COR-L47 (cell line): ENCODE measurements at places on chromosomes 6 and 20.

DNA sequence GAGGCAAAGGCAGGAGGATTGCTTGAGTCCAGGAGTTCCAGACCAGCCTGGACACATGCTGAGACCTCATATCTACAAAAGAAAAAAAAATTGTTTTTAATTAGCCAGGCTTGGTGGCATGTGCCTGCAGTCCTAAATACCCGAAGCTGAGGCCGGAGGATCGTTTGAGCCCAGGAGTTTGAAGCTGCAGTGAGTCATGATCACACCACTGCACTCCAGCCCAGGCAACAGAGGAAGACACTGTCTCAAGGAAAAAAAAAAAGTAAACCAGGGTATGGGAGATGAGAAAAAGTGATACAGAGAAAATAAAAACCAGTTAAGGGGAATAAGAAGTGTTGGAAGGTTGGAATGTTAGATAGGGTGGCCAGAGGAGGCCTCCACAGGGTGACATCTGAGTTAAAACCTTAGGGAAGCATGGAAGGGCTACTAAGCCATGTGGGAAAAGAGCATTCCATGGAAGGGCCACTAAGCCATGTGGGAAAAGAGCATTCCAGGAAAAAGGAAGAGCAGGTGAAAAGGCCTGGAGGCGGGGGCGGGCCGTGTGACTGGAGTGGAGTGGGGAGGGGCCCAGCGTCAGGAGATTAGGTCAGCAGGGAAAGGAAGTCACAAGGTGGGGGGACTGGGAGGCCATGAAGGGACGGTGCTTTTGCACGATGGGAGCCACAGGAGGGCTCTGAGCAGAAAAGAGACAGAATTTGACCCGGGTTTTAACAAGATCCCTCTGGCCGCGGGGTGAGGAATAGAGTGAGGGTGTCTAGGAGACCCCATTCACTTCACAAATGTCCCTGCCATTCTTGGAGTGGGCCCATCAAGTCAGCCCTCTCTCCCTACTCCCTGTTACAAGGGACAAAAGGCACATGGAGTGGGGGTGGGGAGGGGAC is 18.3 kb downstream of the CPNE5 start:
- no peak for DNase-seq

- DNase-seq = no peak
Observed at GRCh38 chr6:170089963-170090362, 200.9 kb downstream of the DLL1 start.

DNA sequence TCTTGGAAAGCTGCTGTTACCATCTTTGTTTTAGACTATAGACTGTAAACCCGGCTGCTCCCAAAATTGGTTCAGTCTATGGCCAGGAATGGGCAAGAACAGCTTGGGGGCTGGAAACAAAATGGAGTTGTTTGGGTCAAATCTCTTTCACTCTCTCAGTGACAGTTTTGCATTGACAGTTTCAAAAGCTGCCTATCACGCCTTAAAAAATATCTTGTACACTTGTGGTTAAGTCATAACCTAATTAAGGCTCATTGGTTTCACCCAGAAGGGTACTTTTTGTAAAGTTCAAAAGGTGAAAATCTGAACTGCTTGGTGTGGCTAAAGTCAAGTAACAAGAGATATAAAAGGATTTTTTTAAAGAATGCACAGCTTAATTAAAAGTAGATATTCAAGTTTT is 76.1 kb upstream of the PRL start:
- DNase-seq = no peak

DNA sequence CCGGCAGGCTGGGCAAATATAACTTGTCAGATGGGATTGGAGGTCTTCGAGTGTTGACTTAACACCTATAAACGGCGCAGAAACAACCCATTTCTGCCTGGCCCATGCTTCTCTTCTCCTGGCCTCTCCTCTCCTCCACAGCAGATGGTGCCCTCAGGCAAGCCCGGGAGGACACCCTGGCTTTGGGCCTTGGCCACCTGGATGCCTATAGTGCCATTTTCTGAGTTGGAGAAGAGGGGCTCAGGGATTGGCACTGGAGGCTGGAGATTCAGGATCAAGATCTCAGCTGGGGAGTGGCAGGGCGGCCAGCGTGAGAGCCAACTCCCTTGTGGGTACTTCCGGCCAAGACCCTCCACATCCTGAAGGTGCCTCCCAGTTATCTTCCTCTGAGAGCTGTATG is 211.9 kb upstream of the PMEPA1 start:
- DNase-seq = no peak

DNA sequence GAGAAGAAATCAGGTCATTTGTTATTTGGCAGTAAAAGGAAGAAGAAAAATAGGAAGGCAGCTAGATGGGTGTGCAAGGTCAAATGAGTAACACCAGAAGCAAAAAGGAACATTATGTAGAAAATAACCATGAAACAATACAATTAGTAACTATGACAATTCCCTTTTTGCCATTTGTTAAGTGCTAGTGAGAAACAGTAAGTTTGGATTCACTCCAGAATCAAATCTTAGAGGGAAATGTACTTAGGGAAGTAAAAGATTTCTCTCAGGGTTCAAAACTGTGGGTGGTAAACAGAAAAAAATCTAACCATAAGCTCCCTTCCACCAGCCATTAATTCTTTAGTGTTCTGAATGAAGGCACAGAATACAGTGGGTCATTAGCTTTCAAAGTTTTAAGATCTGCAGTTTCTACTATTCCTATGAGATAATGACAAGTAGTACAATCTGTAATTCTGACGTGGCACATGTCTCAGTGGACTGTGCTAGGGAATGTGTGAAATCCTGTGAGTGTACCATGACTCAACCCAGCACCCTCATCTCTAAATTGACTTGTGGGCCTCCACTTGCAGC is 17.1 kb downstream of the REPS1 start:
- no peak for DNase-seq

DNA sequence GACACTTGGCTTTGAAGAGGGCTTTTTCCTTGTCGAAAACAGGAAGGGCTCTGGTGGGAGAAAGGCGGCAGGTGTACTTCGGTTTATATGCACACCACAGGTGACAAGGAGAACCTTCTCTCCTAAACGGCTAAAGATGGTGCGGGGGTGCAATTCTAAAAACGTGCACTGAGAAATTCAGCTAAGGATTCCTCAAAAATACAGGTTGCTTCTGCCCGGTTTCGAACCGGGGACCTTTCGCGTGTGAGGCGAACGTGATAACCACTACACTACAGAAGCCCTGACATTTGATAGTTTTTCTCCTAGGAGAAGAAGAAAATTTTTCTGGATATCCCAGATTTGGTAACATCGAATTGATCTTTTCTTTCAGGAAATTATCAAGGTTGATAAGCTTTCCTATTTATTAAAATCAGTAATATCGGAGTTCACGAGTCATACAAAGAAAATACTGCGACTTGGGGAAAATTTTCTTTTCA is 32.0 kb downstream of the POM121L2 start:
- DNase-seq = no peak

DNA sequence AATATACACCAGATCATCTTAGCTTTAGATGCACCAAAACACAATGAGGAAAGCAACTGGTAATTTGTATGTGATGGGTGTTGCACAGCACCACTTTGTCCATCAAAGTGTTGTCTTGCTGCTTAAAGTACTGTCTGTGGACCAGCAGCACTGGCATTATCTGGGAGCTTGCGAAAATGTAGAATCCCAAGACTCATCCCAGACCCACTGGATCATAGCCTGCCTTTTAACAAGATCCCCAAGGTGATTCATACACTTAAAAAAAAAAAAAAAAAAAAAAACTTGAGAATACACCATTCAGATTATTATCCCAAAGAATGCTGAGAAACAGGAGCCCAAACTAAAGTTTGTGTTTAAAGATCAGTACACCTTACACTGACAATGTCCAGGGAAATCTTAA is 123.4 kb downstream of the TASP1 start:
- no peak for DNase-seq

- DNase-seq = no peak
Observed at GRCh38 chr6:157270916-157271315, 52.4 kb downstream of the TMEM242 start.

DNA sequence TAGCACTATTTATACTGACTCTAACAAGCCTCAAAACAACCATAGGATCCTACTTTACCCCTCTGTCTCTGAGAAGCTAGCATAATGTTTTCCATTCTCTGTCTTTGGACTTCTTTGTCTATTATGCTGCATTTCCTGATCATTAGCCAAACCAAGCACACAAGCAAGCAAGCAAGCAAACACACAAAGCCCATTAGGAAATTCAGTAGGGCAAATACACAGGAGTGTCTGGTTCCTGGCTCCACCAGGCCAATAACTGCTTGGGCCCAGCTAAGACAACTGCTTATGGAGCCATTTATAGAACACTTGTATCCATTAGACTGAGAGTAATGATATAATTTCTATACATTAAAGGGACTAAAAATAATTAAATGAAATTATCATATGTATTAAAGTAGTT is 952.9 kb upstream of the EPHA7 start:
- peak; percentile 13 for DNase-seq

GRCh38 chr20:56828402-56828801 is 199.3 kb downstream of the TFAP2C start:
- no peak for DNase-seq

GRCh38 chr20:51153867-51154707 is 131.2 kb upstream of the KCNG1 start:
- DNase-seq = no peak

DNA sequence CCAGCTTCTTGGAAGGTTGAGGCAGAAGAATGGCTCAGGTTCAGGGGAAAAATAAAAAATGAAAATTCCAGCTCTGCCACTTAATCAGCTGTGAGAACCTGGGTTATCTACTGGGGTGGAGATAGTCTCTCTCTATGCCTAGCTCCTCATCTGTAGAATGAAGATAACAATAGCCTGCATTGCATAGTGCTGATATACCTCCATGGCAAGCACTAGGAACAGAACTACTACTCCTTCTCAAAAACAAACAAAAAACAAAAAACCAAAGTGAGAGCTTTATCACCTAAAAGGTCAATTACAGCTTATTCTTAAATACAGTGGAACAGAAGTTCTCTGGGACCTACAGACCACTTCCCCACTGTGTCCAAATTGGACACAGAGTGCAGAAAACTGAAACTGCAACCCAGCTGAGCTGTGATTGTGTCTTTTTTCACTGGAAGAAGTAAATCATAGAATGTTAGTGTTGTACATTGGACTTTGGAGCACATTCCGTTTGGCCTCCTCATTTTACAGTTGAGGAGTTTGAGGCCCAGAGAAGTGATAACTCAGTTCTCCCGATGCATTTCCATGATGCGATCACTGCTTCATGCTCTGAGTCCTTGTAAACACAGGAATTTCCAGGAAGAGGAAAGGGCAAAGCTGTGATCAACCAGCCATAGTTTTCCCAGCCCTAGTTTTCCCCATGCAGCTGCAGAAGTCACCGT is 23.3 kb downstream of the MTFR2 start:
- DNase-seq = no peak

GRCh38 chr20:35617397-35618262 is 2.0 kb downstream of the SPAG4 start:
- peak; percentile 34 for DNase-seq

DNA sequence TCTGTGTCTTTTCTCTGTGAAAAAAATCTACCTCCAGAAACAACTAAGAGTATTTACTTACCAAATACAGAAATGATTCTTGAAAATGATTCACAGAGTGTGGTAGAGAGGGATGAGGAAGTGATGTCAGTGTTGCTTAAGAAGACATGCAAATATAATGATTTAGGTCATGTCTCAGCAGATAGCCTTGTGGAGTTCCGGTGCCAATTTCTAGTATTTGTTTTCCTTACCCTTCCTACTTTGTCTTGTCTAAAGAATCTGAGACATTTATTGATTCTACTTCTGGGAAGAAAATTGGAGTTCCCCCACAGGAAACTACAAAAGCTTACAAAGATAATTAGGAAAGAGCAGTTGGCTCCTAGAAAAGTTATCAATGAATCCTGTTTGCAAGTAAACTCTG is 68.8 kb downstream of the GJA1 start:
- DNase-seq = no peak

DNA sequence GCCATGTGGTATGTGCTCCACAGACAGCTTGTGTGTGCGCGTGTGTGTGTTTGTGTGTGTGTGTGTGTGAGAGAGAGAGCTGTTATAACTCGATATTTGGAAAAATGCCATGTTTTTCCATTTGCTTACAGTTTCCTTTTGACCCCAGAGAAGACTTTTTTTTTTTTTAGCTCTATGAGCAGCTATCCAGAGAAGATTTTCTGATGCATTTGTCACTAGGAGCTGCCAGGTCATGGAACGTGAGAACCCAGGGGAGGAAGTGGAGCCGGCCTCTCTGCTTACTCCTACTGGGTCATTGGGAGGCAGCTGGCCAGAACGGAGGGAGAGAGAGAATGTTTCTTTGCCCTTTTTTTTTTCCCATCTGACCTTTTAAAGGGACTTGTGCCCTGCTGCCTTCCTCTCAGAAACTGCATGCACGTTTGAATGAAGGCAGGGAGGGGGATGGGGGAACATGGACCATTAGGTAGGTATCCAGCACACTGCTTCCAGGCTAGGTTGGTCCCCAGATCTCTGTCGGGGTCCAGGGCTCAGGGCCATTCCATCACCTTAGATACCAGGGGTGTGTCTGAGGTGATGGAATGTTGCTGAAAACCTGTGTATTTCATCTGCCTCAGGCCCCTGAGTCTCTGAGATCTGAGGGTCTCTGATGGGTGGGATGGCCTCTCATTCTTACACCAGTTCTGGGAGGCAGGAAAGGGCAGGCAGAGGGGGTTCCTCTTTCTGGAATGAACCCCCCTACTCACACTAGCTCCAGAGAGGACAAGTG is 11.2 kb upstream of the MRPS18A start:
- DNase-seq = peak; percentile 36

GRCh38 chr6:152404086-152404857 is 232.9 kb downstream of the SYNE1 start:
- DNase-seq = no peak
